ENCODE measurements at places on chromosomes 6 and 20.

DNA sequence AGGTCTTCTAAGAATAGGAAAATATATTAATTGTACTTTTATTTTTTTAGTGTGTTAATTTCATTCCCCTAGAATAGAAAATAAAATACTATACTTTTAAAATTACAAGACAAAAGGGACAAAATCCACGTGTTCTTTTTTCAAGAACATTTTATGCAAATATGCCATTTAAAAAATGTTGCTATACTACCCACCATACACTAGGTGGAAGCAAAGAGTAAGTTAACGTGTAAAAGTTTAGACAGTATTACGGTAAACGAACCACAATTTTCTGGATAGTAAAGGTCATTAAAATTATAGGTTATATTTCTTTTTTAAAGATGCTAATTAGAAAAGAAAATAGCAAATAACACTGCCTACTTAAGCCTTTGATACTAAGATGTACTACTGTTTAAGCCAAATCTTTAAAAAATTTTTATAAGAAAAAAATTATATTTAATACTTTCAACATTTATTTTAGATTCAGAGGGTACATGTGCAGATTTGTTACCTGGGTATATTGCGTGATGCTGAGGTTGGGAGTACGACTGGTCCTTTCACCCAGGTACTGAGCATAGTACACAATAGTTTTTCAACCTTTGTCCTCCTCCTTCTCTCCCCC, 287.6 kb downstream of the PHF3 start:
- DNase-seq, result peak; percentile 21

DNA sequence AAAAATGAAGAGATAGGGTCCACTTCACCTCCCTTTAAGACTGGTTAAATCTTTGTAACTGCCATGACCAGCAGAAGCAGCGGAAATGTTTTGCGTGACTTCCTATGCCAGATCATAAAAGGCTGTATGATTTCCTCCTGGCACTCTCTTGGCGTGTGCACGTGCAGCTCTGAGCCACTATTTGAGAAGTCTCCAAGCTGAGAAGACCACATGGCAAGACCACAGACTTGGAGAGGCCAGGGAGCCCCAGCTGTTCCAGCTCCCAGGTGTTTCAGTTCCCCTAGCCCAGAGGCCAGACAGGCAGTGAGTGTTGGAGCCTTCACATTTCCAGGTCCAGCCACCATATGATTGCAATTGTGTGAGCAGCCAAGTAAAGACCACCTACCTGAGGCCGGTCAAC, 259.3 kb upstream of the RIN2 start:
- DNase-seq, result no peak

- no peak for DNase-seq
These were observed 561.2 kb downstream of the HAO1 start for GRCh38 chr20:7378864-7379605.

GRCh38 chr20:25484224-25484846, 76.9 kb downstream of the GINS1 start:
- no peak for DNase-seq

DNA sequence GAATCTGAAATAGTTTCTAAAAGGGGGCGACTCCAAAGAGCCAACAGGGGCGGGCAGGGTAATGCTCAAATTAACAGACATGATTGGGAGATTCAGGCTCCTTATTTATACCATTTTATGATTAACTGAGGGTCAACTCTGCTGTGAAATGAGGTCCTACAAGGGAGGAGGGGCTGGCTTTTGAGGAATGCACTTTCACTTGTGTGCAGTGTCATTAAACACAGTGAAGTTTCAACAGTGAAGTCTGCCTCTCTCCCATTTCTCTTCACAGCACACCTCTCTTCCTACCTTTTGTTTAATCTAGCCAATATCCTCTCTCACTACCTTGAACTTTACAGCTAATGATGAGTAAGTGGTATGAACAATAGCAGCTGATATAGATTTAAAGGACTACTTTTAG, 557.3 kb upstream of the CITED2 start:
- no peak for DNase-seq

DNA sequence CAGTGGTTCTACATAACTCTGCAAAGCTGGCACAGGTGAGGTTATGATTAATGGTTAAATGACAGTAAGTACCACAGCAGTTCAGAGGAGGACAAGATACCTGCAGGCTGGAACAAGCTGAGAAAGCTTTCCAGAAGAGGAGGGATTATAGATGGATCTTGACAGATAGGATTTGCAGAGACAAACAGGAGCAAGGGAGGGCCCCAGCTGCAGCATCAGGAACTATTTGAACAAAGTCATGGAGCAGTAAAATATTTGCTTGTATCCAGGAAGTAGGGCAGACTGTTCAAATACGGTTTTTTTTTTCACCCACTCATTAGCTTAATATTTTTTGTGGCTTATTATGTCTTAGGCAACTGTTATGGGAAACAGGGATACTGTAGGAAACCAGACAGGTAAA, 144.4 kb upstream of the MAN1A1 start:
- DNase-seq, result no peak

DNA sequence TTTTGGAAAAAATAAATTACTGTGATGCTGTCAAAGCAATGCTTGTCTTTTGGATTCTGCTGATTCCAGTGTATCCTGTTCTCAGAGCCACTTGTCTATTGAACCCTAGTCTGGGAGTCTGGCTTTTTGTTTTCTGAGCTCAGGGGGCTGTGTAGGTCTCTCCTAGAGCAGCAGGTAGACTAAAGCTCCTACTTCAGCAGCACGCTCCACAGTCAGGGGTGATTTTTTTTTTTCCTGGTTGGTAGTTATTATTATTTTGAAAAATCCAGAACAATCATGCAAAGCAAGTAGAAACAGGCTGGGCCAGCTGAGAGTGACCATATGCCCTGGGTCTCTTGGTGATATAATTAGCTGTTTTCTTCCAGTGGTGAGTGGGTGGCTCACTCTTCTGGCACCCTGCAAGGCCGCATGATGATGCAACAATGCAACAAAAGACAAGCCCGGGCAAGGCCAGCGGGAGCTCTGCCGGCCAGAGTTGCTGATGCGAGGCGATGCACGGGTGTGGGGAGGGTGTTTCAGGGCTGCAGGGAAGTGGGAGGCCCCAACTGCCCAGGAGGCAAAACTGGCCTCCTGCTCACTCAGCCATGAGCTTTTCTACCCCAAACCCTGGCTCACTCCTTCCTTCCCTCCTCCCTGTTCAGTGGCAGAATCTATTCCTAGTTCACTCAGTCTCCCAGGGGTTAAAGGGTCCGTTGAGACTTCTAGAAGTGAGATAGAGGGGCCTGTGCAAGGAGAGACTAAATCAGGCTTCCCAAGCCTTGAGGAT, 11.5 kb upstream of the CDKN1A start:
- peak; percentile 68 for DNase-seq

GRCh38 chr6:167208819-167209576, 51.2 kb upstream of the GPR31 start:
- DNase-seq, result no peak

DNA sequence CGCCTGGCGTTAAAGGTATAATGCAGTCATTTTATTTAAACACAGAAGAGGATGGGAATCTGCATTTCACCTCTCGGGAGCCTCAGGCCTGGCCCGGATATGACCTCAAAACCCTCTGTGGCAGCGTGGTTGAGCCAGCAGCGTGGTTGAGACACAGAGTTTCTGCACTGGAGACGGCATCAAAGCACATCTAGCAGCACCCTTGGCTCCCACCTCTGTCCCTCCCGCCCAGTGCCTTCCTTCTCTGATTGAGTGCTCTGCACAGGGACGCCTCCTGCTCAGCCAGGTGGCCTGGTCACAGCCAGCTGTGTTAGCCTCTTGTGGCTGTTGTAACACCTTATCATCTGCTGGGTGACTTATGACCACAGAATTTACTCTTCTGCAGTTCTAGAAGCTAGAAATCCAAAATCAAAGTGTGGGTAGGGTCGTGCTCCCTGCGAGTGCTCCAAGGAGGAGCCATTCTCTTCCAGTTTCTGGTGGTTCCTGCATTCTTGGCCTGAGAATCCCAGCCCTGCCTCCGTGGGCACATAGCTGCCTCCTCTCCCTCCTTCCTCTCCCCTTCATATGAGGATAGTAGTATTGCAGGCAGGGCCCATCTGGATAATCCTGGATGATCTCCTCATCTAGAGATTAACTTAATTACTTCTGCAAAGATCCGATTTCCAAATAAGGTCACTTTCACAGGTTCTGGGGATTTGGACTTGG, 156.7 kb downstream of the SYCP2 start:
- no peak for DNase-seq

GRCh38 chr6:45105170-45105820, 222.8 kb upstream of the RUNX2 start:
- DNase-seq, result no peak

GRCh38 chr20:49579874-49580812, 12.2 kb upstream of the PTGIS start:
- no peak for DNase-seq

DNA sequence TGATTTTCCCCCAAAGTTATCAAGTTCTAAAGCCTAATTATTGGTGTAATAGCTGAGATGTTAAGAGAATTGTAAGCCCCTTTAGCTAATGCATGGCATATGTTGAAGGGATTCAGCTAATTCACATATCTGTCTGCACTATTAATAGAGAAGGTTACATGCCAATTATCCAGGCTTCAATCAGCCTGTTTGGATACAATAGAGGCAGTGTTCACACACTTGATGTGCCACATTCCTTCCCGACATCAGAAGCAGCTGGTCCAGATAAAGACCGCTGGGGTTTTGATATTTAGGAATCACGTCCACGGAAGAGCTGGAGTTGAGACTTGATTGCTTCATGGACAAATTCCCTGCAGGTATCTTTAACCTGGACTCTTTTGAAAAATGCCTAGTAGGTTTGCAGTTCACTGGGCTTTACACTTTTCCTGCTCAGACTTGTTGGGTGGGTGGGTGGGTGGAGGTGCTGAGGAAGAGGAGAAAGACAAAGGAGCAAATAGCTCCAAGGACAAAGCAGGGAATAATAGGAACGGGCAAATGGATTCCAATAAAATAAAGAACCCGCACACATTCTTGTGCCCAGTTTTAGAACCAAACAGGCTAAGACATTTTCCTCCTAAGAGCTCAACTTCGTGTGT, 142.6 kb upstream of the ZNF217 start:
- DNase-seq, result no peak

DNA sequence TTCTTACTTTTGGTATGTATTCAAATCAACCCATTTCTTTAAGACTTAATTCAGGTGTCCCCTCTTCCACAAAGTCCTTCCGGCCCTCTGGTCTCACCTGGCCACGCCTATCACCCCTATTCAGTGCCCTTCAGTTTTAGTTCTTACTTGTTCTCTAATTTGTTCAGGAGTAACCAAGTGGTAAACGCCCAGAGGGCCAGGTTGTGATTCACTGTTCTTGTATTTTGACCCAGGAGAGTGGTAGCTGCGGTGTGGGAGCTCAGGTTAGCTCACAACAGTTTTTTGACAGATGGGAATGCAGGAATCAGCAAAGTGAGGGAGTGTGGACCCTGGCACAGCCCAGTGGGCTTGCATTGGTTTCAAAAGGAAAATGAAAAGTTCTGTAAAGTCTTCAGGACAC, 81.7 kb upstream of the RIPOR2 start:
- no peak for DNase-seq

DNA sequence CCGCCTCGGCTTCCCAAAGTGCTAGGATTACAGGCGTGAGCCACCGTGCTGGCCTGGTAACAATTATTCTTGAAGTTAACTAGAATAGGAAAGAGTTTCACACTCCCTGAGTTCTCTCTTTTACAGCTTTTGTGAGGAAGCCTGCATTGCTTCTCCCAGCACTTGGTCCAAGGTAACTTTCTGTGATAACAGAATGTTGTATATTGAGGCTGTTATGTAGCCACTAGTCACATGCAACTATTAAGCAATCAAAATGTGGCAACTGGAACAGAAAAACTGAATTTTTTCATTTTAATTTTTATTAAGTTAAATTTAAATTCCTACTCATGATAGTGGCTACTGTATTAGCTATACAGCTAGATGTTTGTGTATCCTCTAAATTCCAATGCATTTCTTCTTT, 2.5 kb downstream of the TRIM38 start:
- no peak for DNase-seq

DNA sequence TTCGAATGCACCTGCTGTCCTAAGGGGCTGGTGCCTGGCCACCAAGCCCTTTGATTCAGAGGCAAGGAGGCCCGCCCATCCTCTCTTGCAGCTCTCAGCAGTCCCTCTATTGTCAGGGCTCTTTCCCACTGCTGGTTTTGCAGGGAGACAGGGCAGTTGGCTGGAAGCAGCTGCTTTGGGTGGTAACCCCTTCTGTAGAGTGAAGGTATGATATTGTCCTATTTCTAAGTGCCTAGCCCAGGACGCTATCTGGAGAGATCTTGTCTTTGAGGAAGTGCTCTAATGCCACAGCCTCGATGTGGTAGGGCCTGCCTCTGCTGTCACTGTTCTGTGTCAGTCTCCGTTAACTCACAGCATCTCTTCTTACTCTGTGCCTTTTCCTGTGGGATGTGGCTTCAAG, 5.6 kb downstream of the PLCG1 start:
- no peak for DNase-seq

DNA sequence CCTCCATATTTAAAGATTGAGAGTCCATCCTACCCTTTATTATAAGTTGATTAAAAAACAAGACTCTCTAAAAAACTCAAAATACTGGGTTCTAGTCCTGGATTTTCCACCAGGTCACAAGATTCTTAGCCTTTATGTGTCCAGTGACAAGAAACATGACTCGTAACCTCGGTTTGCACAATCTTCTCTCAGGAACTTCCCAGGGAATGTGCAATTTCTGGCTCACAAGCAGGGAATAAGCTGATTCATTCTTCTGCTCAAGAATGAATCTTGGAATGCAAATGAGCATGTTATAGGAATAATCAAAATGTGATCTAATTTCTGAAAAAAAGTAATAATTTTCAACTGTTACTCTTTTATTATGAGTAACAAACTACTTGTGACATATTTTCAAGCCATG, 45.1 kb downstream of the OGFRL1 start:
- DNase-seq, result no peak

- no peak for DNase-seq
These were observed 157.4 kb upstream of the ZNF217 start for GRCh38 chr20:53750827-53751619.

- no peak for DNase-seq
These were observed 30.0 kb upstream of the TMEM14A start for GRCh38 chr6:52640916-52641315.

GRCh38 chr6:30481211-30481964, 7.9 kb upstream of the HLA-E start:
- no peak for DNase-seq

- no peak for DNase-seq
These were observed 86.6 kb downstream of the TRDN start for GRCh38 chr6:123550052-123550617.

DNA sequence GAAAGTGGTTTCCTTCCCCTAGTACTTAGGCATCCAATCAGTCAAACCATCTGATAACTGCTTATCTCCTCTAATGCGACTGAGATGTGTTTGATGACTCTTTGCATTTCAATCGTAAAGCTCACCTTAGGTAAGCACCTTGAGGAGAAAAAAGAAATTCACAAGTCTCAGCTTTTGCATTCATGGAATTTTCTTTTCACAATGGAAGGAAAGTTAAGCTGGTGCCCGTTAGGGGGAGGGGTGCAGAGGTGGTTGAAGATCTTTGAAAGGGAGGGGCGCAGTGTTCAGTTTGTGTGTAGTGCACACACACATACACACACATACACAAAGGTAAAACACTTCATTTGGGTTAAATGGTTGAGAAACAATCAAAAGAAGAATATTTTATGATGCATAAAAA, 87.1 kb upstream of the SALL4 start:
- no peak for DNase-seq

- no peak for DNase-seq
These were observed 16.5 kb downstream of the RNASET2 start for GRCh38 chr6:166939894-166940293.

- no peak for DNase-seq
These were observed 33.0 kb downstream of the F13A1 start for GRCh38 chr6:6287415-6287814.
